ENCODE measurements at places on chromosomes 2 and 18.

DNA sequence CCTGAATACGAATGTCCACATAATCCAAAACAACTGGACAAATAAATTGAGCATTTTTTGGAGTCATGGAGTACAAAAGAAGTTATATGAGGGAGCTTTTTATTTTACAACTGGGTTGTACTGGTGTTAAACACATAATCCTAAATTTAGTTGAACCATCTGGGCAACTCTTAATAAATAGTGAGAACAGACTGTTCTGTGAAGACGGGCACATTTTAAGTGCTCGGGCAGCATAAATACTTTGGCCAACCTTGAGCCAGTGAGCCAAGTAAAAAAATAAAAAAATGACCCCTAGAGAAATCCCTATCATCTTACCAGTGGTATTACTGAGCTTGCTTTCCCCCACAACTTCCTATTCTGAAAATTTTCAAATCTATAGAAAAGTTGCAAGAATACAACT is 50.9 kb upstream of the PSME4 start:
- DNase-seq: no peak

DNA sequence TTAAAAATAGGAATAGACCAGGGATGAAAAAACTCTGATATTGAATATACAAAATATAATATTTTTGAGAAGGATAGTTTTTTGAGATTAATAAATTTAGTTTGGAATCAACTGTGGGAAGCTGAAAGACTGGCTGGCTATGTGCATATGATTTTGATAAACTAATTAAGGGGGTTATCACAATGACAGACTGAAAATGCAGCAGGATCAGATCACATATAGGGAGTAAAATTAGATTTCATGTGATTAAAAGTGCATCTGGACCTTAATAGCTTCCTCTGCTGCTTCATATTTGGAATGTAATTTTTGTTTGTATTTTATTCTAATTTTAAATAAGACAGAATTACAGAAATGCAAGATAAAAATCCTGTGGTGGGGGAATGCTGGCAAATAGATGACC is 111.7 kb downstream of the CCDC102B start:
- DNase-seq: no peak

GRCh38 chr2:4947911-4948310 is 744.3 kb upstream of the SOX11 start:
- DNase-seq: no peak

- DNase-seq: no peak
Measured at GRCh38 chr2:225004597-225004996, 37.7 kb downstream of the DOCK10 start.

DNA sequence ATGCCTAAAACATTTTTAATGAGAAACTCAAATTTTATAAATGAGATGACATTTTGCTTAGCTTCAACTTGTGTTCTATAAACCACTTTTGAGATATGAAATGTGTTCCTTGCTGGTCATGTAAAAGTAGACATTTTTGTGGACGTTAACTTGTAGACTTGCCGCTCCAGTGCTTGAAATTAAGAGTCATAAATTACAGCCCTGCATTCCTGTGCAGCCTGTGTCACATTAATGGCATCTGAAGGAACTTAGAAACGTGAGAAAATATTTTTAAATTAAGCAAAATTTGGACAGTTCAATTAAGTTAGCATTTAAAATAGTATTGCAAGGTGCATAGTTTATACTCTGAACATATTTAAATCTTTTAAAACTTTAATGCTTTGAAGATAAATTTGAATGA is 98.3 kb upstream of the LDLRAD4 start:
- DNase-seq: no peak
